Lower leg skin (tissue), 4 donors: ENCODE measurements at places on chromosomes 3 and 15.

DNA sequence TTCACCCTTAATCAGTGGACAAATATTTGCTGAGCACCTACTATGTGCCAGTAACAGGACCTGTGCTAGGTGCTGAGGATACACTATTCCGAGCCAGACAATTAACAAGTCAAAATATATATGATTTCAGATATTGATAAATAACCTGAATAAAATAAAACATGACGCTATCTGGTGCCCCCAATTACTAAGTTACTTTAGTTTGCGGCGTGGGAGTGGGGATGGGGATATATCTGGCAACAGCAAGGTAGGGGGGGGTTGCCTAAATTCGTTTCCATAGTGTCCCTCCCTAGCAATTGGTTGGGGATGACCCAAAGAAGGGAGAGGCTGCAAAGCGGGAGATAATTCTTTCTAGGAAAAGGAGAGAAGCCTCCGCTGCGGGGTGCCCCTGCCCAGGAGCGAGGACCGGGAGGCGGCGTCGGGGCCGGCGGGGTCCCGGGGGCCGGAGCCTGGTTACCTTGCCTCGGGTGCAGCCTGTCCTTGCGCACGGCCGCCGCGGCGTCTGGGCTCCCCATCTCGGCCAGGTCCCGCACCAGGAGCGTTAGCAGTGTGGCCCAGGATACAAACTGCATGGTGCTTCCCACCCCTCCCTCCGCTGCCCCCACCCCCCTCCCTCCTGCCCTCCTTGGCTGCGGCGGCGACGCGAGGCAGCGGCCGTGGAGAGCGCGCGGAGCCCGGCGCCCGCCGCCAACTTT lies 567 bp downstream of the ADAMTS9 start:
- no peak for DNase-seq

DNA sequence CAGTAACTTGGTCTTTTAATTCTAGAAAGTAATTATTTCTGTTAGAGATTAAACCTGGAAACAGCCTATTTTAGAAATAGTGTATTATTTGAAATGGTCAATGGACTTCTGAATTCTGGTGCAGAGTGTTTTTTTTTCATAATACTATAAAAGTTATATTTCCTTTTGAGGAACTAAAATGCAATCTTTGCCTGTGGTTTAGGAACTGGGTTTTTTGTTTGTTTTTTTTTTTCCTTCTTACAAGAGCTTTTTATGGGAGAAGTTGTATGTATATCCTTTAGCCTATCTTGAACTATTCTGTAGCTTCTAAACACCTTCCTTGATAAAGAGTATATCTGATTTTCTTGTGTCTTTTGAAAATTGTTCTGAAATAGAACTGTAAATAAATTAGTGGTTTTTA lies 88.3 kb downstream of the ARIH1 start:
- no peak for DNase-seq

DNA sequence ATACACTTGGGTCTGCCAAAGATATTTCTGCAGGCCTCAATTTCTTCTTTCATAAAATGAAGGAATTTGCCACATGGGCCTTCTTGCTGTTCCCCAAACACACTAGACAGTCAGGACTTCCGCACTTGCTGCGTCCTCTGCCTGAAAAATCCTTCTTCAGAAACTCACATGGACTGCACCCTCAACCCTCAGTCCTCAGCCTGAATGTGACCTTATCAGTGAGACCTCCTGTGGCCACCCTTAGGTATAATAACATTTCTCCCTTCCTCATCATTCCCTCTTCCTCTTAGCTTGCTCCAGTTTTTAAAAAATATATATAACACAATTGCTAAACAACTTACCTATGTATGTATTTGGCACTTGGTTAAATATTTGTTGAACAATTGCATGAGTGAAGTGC lies 257.5 kb downstream of the MFSD1 start:
- no peak for DNase-seq

DNA sequence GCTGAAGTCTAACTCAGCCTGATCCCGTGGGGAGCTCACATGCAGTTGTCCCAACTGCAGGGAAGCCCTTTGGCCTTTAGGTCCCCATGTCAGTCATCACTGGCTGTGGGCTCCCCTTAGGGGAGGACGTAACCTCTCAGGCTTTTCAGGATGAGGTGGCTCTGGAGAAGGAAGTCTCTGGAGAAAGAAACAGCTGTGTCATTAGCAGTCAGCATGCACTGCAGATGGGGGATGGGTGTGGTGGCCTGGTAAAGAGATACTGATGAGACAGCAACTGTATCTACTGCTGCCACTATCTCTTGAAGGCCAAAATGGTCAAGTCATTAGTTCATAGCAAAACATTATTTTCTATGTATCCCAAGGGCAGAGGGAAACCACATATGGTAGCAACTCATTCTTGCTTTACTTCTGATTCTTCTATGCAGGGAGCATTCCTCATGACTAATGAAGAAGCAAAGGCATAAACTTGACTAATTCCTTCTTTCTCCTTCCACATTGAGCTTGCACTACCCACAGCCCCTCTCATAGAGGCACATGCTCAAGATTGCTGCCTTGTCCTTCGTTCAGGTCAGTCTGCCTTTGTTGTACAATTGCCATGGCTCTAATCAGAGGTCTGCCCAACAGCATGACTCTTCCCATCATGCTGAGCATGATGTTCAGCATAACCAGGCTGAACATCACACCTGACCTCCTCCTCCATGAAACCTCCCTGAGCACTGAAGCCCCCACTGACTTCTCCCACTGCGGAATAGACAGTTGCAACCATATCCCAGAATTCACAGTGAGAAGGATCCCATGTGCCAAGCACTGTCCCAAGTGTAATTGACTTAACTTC lies 47.8 kb upstream of the TMEM158 start:
- no peak for DNase-seq

DNA sequence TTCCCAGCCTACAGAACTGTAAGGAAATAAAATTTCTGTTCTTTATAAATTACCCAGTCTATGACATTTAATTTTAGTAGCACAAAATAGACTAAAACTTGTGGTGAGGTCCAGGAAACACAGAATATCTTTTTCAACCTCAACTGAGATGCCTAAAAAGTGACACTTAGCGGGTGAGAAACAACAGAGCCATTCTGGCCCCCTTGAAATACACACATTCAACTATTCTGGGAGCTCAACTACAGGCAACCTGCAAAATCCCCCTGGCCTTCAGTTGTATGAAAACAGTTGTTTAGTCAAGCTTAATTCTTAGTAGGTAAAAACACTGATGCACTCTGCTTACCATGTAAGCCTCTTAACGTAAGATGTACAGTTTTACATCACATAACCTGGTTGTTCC lies 66.8 kb downstream of the ANKRD28 start:
- DNase-seq, result no peak
